ENCODE measurements at places on chromosomes 4 and X.

DNA sequence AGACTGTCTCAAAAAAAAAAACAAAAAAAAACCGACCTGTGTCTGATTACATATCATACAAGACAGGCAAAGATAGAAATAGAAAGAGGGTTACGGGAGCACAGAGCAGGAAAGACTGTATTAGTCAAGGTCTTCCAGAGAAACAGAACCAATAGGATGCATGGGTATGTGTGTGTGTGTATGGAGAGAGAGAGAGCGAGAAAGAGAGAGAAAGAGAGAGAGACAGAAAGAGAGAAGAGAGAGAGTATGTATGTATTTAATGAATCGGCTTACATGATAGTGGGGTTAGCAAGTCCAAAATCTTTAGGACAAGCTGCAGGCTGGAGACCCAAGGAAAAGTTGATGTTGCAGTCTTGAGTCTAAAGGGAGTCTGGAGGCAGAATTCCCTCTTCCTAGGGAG, 7.5 kb upstream of the DDX3X start:
- no peak for DNase-seq

DNA sequence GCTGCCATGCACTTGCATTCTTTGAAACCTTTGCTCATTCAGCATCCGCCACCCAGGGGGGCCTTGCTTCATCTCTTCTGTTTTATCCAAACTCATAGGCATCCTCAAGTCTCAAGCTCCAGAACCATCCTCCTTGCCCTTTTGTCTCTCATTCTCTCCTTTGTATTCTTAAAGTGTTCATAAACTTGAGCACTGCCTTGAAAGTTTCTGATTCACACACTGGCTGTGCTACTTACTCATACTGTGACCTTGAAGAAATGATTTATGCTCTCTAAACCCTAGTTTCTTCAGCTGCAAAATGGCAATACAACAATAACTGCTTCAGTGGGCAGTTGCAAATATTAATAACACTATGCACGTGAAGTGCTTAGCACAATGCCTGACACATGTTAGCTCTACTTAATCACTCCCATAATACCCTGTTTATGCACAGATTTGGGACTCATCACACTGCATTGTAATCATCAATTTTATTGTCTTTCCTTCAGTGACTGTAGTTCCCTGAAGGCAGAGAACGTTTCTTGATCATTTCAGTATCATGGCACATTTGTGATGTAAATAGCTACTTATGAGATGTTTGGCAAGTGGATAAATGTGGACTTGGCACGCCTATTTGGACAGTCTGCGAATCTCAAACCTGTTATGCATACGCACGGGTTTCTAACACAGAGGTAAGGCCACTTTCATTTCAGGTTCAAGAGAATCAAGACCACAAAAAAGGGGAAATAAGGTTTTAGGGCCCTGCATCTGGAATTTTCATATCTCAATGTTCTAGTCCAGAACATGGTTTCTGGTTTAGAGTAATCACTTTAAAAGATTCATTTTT, 291.0 kb downstream of the LDB2 start:
- DNase-seq = no peak

DNA sequence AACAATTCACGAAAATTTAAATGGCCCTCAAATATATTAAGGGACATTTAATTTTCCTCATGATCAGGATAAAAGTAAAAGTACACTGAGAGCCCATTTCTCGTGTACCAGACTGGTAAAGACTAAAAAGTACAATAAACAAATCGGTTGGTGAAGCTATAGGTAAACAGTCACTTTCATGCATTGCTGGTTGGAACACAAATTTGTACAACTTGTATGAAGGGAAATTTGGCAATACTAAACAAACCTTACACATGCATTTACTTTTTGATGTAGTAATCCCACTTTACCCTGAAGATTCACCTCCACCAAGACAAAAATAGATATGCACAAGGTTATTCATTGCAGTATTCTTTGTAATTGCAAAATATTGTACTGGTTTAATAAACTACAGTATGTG, 31.4 kb upstream of the MBNL3 start:
- no peak for DNase-seq

DNA sequence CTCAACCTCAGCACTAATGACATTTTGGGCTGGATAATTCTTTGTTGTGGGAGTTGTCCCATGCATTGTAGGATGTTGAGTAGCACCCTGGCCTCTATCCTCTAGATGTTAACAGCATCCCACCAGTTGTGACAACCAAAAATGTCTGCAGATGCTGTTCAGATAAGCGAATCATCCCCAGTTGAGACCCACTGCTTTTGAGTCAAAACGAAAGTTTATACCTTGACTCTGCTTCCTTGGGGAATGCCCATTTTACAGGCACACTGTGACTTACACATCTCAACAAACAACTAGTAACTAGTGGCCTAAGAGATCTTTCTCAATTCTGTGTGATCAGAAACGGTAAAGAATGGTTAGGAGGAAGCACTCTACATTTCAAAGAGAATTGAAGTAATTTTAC, 37.0 kb downstream of the SEPSECS start:
- DNase-seq = no peak

DNA sequence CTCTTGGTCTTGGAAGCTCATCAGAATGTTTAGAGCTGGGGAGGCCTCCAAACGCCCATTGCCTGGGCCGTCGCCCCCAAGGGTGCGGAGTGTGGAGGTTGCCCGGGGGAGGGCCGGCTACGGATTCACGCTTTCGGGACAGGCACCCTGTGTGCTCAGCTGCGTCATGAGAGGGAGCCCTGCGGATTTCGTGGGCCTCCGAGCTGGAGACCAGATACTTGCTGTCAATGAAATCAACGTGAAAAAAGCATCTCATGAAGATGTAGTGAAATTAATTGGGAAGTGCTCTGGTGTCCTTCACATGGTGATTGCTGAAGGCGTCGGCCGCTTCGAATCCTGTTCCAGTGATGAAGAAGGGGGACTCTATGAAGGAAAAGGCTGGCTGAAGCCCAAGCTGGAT, 23.3 kb downstream of the RGS12 start:
- DNase-seq = no peak

DNA sequence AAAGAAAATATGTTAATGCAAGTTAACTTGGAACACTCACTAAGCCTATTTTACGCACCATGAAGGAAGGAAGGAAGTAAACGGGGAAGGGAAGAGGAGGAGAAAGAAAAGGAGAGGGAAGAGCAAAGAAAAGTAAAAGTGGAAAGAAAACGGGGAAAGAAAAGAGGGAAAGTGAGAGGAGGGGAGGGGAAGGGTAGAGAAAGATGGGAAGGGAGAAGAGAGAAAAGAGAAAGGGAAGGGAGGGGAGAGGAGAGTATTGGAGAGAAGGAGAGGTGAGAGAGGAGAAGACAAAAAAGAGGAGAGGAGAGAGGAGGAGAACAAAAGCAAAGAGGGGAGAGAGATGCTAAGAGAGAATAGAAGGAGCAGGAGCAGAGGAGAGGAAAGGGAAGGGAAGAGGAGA, 224.1 kb downstream of the SLITRK2 start:
- DNase-seq = no peak

- no peak for DNase-seq
These were observed 4.1 kb upstream of the SOX3 start for GRCh38 chrX:140508958-140509357.

- no peak for DNase-seq
These were observed 31.5 kb downstream of the PPP3CA start for GRCh38 chr4:101315786-101316185.

GRCh38 chr4:118765399-118765798, 70.5 kb downstream of the SEC24D start:
- DNase-seq = no peak

- DNase-seq = no peak
These were observed 2.4 kb upstream of the MBNL3 start for GRCh38 chrX:132491191-132491590.

DNA sequence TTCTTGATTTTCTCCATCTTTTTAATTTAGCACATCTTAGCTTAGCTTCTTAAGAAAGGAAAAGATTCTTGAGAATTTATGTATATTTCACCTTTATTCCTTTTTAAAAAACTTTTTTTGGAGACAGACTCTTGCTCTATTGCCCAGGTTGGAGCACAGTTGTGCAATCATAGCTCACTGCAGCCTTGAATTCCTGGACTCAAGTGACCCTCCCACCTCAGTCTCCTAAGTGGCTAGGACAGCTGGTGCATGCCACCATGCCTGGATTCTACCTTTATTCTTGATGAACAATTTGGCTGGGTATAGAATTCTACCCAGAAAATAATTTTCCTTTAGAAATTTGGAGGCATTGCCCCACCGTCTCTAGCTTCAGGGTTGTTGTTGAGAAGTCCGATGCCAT, 19.5 kb upstream of the SH3D19 start:
- no peak for DNase-seq

- DNase-seq = no peak
These were observed 492 bp upstream of the HDAC8 start for GRCh38 chrX:72573158-72573511.

DNA sequence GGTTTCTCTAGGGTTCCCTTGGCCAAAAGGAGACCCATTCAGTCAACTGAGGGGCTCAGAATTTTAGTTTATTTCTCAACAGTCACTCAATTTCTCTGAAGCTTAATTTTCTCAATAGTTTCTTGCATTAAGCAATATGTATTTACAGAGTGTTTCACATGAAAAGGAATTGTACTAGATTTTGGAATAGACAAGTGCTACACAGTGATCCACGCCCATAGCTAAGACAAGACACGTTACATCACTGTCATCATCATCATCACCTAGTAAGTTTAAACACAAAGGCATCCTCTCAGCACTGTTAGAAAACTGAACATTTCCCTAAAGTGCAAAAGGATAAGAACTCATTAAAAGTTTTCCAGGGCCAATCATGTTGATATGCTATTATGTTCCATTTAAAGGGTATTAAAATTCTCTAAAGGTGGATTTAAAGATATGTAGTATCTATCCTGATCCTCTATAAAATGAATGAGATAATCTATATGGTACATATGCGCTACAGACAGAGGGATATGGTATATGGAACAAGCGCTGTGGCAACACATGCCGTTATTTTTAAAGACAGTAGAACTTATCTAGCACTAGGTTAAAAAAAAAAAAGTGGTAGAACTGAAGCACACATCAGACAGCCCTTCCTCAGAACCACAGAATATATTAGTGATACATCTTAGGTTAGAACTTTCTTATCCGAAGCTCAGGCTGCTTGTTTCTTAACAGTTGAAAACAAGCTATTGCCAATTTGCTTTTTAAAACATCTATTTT, 12.1 kb downstream of the PPA2 start:
- no peak for DNase-seq

DNA sequence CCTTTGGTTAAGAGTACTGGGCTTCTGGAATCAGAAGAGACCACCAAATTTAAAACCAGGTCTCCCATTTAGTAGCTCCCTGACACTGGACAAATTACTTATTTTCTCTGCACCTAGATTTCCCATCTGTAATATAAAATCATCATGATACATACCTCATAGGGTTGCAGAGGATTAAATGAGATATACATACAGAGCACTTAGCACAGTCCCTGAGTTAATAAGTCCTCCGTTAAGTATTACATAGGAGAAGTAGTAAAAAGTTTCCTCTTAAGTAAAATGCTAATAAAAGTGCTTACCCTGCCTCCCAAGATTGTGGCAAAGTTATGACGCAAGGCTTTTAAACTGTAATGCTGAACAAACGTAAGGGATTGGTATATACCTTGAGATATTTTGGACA, 539 bp upstream of the CHIC1 start:
- no peak for DNase-seq

Data from activated T-helper 1 cell treated with anti-CD3 and anti-CD28 coated beads, Interleukin-2, amount 50 U/mL, for 16 hours (primary cell).